Activated T-helper 1 cell treated with anti-CD3 and anti-CD28 coated beads, Interleukin-2, amount 50 U/mL, for 16 hours (primary cell): ENCODE measurements at places on chromosomes 2 and 18.

- no peak for DNase-seq
These were observed 16.4 kb upstream of the HNMT start for GRCh38 chr2:137947728-137948336.

DNA sequence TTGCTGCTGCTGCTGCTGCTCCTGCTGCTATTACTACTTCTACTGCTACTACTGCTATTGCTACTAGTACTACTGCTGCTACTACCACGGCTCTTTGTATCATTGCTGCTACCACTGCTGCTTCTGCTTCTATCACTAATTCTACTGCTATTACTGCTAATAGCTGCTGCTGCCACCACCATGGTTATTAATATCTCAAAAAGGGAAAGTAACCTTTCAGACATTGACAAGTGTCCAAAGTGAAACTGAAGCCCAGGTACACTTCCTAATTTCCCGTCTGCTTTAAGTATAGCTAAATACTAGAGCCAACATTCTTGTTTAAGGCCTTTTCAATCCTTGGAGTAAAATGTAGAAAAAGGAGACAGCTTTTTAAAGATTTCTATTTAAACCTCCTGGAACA lies 45.4 kb upstream of the EHBP1 start:
- no peak for DNase-seq

DNA sequence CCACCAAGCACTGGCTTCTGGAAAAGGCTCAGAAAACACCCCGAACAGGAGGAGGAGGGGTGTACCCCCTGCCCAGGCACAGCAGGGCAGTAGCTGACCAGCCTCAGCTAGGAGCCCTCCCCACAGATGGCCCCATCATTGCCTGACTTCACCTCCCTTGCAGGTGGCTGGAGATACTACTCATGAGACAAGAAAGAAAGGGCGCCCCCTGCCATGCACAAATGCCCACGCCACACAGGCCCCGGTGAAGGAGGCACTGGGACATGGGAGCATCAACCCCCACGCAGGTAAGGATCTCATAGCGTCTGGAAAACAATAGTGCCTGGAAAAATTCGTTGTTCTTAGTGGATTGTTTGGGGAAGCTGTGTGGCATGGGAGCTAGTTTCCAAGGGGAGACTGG lies 240.6 kb downstream of the TFCP2L1 start:
- DNase-seq: no peak

DNA sequence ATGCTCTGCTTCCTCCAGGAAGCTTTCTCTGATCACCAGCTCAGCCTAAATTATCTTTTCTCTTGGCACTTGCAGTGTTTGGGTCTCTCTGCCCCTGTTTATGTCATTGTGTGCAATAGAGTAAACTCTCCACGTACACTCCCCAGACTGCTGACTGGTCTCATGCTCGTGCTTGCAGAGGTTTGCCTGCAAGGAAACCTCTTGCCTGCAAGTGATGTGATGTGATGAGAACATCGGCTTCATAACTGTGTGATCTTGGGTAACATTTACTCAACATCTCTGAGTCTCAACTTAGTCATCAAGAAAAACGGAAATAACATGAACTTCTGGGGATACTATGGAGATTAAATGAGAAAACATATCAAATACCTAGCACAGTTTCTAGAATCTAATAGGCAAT lies 92.3 kb downstream of the BIN1 start:
- no peak for DNase-seq

GRCh38 chr18:74175658-74176057 lies 27.3 kb downstream of the TIMM21 start:
- no peak for DNase-seq
